Astrocyte of the spinal cord (primary cell): ENCODE measurements at places on chromosomes 5 and 9.

DNA sequence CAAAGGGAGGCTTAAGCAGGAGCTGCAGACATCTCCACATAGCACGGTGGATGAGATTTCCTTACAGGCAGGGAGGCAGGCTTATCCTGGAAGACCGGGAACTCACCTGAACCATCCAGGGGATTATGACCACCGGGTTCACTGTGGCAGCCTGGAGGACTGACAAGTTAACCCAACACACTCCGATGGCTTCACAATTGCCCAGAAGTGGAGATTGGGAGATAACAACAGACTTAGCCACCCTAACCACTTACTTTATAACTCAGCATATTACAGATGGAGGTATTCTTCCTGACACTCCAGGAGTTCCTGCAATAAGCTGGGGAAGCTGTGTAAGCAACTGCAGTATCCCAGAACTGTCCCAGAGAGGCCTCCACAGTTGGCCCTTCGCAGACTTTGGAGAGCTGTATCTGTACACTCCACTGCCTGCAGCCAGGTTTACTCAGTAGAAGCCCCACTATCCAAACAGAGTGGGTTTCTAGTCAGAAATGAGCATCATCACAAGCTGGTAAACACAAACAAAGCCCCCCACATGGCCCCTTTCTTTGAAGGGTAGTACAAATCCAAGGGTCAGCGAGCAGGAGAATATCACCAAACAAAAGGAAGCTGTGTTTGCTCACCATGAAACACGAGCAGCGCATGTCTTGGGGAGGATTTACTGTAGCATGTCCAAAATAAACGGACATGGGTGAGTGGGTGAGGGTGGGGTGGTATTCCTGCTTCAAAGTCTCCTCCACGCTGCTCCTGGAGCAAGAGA is 462.2 kb downstream of the RASEF start:
- DNase-seq: no peak

GRCh38 chr9:137115394-137116026 is 977 bp upstream of the DPP7 start:
- no peak for DNase-seq

DNA sequence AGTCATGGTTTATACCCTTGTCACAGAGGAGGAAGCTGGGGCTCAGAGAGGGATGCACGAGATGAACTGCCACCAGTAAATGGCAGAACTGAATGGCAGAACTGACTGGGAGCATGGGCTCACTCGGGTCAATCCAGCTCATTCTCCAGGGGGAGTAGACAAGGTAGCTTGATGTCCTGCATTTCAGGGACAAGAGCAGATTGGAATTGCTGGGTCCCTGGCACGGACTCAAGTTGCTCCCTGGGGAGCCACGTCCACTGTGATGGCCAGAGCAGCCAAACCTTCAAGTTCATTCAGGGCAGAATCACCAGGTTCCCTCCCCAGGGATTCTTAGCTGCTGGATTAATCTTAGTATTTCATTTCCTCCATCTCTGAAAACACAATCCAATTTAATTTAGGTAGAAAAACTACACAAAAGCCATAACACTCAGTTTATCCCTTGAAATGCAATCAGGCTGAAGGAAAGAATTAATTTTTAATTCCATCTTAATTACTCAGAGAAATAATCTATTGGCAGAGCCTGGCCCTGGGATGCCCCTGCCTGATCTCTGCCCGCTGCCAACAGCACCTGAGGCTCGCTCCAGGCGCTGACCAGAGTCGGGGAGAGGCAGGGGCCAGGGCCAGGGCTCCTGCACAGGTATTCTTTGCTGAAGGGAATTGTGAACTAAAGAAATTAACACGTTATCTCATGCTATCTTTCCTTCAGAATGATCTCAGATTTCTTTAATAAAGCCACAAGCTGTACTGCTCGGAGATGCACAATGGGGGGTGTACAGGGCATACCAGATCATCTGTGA is 42.0 kb upstream of the UNC5A start:
- DNase-seq: no peak

DNA sequence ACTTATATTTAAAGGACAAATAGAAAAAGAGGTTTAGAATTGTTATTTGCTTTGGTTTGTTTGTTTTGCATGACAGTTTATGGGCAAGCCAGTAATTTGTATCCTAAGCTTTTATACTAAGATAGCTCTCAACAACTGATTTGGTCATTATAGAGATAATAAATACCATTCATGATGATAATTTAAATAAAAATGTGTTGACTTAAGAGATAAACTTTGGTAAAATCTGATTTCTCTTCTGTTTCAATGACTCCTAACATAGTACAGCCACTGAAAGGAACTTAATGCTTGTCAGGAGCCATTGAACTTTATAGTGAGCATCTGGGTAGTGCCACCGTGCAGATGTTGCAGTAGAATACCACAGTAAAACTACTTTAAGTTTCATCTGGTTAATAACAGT is 160.7 kb upstream of the ACOT12 start:
- DNase-seq: no peak

DNA sequence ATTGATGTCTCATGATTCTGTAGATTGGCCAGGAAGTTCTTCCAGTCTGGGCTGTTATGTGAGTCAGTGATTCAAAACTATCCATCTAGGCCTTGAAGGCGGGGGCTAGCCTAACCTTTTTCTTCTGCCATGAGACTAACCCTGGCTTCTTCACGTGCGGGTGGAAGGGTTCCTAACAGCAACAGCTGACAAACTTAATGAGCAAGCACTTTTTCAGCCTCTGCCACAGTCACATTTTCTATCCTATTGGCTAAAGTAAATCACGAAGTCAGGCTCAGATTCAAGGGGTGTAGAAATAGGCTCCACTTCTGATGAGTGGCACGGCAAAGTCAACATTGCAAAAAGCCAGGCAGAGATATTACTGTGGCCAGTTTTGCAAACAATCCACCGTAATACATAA is 68.4 kb downstream of the STK32A start:
- DNase-seq: peak; percentile 35

DNA sequence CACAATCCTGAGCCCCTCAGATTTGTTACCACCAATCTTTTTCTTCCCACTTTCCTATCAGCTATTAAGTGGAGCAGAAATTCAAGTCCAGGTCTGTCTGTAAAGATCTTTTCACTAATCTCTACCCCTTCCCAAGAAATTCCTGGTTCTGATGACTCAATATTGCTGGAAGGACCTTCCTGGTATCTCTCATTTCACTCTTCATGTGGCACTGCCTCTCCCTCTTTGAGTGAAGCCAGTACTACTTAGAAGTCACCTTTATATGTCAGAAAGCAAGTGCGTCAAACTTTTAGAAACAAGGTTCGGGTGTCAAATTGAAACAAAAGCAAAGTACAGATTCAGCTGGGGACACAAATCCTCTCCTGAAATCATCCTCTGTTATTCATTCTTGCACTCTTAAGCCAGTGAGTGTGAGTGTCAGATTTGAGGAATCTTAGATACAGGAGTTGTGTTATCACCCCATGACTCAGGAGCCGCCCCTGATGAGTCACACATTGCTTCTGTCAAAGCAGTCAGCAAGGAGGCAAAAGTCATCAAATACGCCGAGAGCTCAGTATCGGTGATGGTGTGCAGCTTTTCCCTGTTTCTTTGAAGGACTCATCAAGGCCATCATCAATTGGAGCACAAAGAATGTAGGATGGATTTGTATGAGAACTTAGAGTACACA is 313.0 kb downstream of the CETN3 start:
- DNase-seq: peak; percentile 78

- no peak for DNase-seq
These were observed 70.0 kb downstream of the SECISBP2 start for GRCh38 chr9:89388084-89388867.

DNA sequence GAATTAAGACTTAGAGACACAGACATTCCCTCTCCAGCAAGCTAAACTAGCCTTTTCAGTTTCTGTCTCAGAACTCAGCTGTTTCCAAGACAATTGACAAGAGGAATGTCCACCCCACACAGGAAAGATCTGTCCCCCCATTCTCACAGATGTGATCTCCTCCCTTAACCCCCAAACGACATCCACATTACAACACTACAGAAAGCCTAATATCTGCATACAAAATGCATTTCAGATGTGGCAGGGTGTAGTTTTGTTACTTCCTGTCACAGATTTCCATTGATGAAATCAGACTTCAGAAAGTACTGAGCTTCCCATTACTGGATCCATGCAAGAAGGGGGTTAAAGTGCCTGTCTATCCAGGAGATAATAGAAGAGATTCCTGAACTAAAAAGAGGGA is 2.9 kb upstream of the ARSI start:
- no peak for DNase-seq

DNA sequence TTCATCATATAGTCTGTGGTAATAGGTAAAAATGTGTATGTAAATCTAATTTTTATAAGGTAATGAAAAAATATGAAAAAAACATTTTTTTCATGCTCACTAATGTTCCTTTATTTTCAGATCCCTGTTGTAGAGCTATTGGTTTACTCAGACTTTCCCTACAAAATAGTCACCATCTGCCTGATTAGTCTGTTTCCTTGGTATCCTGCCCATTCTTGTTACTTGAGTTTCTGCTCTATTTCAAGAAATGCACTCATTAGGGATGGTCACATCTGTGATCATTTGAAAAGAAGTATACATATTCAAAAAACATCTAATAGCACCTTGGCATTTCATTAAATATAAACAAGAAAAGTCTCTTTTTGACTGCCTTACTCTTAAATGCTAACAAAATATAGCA is 21.6 kb upstream of the RASA1 start:
- DNase-seq: no peak

DNA sequence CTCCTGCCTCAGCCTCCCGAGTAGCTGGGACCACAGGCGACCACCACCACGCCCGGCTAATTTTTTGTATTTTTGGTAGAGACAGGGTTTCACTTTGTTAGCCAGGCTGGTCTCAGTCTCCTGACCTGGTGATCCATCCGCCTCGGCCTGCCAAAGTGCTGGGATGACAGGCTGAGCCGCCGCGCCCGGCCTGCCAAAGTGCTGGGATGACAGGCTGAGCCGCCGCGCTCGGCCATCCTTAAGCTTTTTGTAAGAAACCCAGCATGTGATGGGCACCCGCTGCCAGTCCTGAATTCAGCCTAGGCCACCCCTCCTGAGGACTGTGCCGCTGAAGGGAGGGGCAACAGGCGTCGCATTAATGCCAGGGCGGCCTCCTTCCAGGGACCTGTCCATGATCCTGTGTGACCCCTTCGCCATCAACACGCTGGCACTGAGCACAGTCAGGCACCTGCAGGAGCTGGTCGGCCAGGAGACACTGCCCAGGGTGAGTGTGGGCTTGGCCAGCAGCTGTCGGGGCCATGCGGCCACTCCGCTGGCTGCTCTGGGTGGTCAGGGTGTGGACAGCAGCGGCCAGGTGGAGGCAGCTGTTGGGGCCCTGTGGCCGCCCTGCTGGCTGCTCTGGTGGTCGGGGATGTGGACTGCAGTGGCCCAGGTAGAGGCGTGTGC is 10.5 kb downstream of the NELFB start:
- no peak for DNase-seq

DNA sequence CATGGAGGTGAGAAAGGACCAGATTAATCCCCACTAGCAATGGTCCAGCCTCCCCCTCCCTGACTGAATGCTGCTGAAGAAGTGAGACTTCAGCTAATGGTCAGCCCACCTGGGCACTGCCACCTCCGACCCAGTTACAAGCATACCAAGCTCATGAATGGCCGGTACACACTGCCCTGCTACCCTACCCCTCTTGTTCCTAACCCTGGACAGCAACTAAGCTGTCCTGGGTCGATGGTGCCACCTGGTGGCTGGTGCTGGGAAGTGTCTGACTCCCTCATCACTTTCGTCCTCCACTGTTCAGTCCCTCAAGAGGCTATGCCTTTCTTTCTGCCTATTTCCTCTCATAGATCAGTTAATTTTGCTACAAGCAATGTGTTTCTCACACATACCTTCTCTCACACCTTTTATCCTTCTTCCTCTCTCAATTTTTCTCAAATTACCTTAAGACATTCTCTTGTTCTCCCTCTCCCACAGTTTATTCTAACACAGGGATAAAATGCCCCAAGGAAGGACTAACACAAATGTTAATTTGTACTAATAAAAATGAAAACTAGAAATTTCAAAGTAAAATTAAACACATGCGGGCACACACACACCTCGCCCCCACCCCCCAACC is 42.4 kb downstream of the PAX5 start:
- DNase-seq: peak; percentile 5

GRCh38 chr5:100641833-100642232 is 106.7 kb downstream of the FAM174A start:
- no peak for DNase-seq

GRCh38 chr5:125595095-125595494 is 828.1 kb upstream of the GRAMD2B start:
- DNase-seq: peak; percentile 31

GRCh38 chr5:42691413-42691937 is 65.1 kb upstream of the CCDC152 start:
- DNase-seq: no peak

- no peak for DNase-seq
These were observed 51.3 kb downstream of the DENND4C start for GRCh38 chr9:19281801-19282200.

DNA sequence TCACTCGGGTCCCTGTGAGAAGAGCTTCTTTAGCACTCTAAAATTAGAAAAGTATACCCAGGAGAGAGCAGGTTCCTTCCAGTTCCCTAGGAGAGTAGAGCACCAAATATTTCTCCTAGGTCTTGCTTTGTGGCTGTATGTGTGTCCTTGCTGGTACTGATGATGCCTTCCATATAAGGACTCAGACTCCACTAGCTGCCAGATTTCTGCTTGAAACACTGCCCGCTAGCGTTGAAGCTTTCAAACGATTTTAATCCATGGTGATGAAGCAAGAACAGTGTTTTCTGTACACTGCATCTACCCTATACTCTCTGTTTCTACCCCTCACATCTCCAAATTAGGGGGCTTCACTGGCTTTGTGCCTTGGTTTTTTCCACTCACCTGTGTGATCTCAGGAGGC is 2.4 kb upstream of the SMC2 start:
- DNase-seq: peak; percentile 67

- DNase-seq: no peak
These were observed 8.1 kb downstream of the BASP1 start for GRCh38 chr5:17225520-17225919.

DNA sequence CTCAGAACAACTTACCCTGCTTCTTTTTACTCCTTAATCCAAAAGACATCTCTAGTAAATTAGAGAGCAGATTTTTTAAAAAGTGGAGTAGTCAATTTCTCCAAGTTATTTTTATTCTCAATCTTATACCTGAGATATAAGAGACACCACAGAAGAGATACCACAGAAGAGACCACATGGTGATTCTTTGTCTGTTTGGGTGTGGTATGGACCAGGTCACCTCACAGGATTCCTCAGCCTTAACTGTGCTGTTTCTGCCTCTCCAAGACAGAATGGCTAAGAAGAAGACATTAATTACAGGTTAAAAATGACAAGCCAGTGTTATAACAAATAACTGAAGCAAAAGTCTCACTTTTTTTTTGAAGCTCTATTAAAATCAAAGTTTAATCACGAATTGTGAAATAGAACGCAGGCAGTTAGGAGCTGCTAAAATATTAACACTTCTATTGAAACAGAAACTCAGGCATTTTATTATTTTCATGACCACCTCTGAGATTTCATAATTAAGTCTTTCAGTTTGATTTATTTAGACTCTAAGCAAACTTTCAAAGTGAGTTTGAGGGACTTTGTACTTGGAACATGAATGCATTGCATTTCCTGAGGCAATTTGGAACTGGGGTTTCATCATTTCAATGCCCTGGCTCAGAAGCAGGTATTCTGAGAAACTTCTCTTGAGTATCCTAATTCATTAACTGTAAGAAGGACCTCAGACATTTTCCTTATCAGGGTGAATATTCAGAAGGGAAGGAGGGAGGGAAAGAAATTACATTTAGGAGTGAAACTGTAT is 280.7 kb downstream of the KCTD16 start:
- DNase-seq: no peak

GRCh38 chr9:115680231-115680630 is 473.4 kb upstream of the PAPPA start:
- DNase-seq: peak; percentile 18

GRCh38 chr5:106595864-106596263 is 1074.9 kb downstream of the EFNA5 start:
- DNase-seq: no peak
